ENCODE measurements at places on chromosomes 12 and 14.

- no peak for DNase-seq
These were observed 2.0 kb downstream of the RAN start for GRCh38 chr12:130873825-130874224.

DNA sequence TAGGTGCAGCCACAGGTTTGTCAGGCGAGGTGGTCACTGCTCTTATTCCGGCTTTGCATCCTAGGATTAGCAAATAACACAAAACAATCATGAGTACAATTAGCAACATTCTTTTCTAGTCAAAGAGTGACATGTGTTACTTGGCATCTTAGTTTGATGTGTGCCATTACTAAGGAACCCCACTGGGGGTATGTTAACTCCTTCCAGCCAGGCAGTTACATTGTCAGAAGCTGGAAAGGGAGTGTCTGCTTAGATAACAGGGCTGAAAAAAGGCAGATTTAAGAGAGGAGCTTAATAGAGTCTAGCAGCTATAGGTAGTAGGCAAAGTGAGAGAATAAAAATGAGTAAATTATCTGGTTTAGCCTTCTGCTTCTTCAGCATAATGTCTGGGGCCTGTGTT, 30.5 kb upstream of the METAP2 start:
- DNase-seq = no peak

- DNase-seq = no peak
These were observed 50.4 kb upstream of the CLMN start for GRCh38 chr14:95370076-95370475.

- DNase-seq = no peak
These were observed 33.2 kb upstream of the VRK1 start for GRCh38 chr14:96764012-96764411.

- no peak for DNase-seq
These were observed 33.4 kb downstream of the TMTC1 start for GRCh38 chr12:29750131-29750927.

- DNase-seq = no peak
These were observed 1.4 kb upstream of the AQP2 start for GRCh38 chr12:49948866-49949845.

All from NCI-H1436 treated with DMSO at 0.1 percent for 48 hours (cell line).